ENCODE measurements at places on chromosomes 2 and 18.
A peak's percentile ranks its signal among the peaks of the same experiment; 100 is the strongest.

DNA sequence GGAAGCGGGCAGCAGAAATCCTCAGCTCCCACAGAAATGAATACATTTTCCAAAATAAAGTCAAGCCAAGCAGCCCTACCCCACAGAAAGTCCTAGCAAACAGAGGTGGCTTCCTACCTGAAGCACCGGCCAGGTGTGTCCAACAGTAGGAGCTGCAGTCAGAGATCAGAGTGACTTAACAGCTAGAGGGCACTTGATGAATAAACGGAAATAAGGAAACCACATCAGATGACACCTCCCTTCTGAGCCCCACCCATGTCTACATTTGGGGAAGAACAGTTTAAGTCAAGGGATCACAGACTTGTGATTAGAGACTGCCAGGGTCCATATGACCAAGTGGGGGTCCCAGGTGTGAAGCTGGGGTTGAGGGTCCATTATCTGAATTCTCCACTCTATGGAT, at the start of gene CXCR1:
TSS of gene CXCR1 (minus strand) at position 172 of the 400 bp plus-strand sequence. CDS start 1,751 bp downstream, outside the sequence.
- peak; percentile 74 for DNase-seq

DNA sequence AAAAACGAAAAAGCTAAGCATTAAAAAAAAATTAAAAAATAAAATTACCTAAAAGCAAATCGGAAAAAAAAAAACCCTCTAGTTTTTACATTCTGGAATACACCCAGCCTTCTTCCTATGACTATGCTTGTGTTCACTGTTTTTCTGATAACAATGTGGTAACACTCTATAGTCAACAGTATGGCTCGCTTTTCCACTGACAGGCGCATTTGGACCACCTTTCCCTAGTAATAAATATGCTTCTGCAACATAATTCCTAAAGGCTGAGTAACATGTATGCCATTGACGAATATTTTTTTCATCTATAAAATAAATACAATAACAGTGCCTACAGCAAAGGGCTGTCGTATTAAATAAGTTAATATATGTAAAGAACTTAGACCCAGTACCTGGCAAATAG, 27.9 kb downstream of the NOL10 start:
- no peak for DNase-seq

DNA sequence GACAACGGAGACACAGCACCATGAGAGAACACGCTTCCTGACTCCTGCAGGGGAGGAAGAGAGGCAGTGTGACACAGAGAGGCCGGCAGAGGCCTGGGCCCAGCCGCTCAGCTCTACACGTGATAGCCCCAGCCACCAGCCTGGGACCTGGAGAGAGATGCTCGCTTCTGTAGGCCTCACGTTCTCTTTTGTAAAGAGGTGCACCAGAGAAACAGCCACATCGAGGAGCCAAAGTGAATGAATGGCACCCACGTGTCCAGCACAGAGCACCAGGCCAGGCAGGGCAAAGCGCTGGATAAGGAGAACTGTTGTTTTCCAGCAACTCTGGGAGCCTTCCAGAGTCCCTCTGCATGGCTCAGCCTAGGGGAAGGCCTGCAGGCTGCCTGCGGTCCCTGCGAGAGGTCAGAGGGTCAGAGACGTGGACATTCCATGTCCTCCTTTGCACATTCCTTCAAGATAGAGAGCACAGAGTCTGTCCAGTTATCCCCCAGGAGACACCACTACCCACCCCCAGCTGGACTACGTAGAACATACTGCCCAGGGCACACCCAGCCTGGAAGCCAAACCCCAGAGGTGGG, 14.2 kb downstream of the LIMS2 start:
- DNase-seq: no peak

- DNase-seq: no peak
Observed at GRCh38 chr2:44949329-44950151, 8.0 kb downstream of the SIX3 start.

DNA sequence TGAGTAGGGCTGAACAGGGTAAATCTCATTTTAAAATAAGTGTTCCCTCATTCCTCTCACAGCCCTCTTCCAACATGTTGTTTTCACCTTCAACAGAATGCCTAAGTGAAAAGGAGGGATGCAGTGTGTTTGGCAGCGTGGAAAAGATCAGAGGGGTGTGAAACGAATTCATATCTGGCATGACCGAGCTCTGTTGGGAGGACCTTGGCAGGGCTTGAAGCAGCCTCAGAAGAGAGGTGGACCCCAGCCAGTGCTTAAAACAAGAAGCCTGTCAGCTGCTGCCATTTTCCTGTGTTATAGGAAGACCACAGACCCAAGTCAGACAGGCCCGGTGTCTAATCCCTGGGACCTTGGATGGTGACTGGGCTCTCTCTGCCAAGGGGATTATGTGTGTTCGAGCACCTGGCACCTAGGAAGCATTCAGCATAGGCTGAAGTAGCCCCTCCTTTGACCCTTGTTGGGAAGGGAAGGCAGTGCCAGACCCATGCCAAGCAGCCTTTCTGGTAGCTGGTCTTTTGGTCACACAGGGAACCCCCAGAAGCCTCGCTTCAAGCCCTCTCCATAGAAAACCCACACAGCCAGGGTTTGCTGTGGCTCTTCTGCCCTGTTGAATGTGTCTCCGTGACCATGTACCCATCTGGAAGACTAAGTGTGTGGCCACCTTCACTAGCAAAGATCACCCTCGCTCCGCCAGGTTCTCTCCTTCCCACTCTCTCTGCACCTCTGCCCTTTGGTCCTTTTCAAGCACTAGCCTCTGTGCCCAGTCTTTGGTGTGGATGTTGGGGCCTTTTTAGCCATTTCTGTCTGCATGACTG, 87.5 kb upstream of the ST3GAL5 start:
- no peak for DNase-seq

DNA sequence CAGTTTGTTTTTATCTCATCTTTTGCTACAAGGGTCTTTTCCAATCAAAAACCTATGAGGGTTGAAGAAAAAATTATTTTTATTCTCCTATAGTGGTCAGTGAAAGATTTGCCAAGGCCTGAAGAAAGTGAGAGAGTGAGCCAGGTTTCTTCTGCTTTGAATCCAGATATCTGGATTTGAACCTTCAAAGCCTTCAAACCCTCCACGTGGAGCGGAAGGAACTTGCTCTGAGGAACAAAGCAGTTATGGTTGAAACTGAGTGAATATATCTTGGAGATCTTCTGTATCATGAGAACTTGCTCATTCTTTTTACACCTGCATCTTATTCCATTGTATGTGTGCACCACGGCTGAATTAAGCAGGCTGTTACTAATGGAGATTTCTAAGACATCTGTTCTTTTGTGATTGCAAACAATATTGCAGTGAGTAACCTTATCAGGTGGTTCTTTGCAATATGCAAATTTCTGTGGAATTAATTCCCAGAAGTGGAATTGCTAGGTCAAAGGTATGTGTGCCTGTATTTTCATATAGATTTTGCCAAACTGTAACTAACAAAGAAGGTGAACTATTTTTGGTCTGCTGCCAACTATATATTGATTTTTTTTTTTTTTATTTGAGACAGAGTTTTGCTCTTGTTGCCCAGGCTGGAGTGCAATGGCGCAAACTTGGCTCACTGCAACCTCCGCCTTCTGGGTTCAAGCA, 147.9 kb downstream of the B3GNT2 start:
- no peak for DNase-seq

DNA sequence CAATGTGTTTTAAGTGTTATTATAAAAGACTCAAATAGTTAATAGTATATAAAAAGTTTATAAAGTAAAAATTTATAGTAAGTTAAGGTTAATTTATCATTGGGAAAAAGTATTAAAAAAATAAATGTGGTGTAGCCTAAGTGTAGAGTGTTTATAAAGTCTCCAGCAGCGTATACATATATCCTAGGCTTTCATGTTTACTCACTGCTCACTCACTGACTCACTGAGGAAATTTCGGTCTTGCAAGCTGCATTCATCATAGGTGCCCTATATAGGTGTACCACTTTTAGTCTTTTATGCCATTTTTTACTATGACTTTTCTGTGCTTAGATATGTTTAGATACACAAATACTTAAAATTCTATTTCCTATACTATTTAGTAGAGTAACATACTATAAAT, 866.0 kb downstream of the CBLN2 start:
- no peak for DNase-seq

DNA sequence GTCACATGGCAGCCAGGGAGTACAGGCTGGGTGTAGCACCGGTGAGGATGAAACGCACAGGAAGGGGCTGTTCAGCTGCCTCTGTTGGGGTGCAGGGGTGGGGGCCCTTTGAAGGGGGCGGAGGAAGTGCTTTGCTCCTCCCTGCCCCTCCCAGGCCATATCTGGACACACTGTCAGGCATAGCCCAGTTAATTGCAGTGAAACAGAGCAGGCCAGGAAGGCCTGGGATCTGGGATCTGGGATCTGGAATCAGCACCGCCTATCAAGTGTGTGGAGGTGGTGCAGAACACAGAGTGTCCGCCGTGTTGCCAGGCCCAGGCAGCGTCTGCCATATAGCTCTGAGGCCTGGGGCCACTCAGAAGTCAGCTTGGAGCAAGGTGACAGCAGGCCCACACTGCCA, 119.3 kb upstream of the MSH2 start:
- no peak for DNase-seq

- DNase-seq: peak; percentile 69
Observed at GRCh38 chr2:58862244-58862643, 621.1 kb upstream of the FANCL start.

GRCh38 chr2:72316774-72317173, 169.1 kb upstream of the CYP26B1 start:
- DNase-seq: no peak

- DNase-seq: no peak
Observed at GRCh38 chr2:165428926-165429325, 40.6 kb upstream of the CSRNP3 start.

DNA sequence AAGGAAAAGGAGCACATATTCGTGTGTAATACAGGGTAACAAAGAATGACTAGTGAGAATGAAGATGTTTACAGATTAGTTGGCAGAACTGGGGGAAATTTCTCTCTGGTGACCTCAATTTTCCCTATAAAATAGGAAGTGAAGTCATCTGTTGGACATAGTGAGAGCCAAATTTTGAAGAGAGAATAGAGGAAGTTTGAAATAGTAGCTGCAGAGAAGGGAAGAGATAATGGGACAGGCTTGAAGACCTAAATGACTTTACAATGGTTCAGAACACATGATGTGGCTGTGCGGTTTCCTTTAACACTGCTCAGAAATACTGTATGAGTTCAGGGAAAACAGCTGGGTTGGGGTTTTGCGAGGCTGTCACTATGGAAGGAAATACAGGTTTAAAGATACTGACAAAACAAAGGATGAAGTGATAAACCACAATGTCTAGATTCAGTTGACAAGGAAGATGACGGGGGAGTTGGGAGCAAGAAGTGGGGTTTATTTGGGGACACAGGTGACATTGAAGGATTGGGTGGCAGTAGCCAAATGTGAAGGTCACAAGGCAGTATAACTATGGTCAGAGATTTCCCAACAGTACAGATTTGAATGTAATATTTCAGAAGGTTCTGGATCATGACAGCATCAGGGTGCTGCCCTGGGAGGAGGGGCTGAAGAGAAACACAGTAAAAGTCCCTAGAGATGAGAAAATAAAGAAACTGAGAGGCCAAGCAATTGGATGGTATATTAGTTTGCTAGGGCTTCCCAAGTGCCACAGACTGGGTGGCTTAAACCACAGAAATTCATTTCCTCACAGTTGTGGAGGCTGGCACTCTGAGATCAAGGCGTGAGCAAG, 82.6 kb upstream of the TANK start:
- DNase-seq: peak; percentile 95
